ENCODE measurements at places on chromosomes 2 and 18.
A peak's percentile ranks its signal among the peaks of the same experiment; 100 is the strongest.

- DNase-seq: no peak
Observed at GRCh38 chr2:174603280-174603679, 5.7 kb upstream of the WIPF1 start.

GRCh38 chr2:239358062-239358754, 42.6 kb downstream of the HDAC4 start:
- DNase-seq: no peak

GRCh38 chr2:111219285-111219684, 98.6 kb downstream of the BCL2L11 start:
- DNase-seq: no peak

DNA sequence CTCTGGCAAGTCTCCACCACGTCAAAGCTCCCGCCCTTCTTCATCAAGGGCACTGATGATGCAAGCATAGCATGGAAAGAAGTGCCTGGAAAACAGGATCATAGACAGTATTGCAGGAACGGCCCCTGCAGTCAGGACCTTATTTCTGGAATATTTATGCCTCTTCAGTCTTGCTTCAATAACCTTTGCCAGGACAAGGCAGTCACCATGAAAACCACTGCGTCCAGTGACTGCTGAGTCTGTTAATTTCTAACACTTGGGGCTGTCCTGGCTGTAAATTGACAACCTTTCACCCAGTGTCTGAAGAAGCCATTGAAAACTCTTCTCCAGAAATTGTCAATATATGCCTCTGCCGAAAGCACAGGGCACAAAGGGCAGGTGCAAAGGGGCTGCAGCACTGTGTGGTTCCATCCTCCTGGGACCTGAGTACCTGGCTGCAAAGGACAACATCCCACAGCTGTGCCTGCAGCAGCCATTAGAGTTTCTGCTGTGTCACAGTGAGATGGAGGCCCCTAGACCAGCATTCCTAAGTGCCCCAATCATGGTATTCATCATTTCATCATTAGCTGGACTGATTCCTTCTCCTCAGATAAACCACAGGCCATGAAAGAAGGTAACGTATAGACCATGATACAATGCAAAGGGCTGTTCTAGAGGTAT, 819.6 kb downstream of the RNF144A start:
- peak; percentile 54 for DNase-seq

GRCh38 chr2:191738667-191739066, 60.7 kb downstream of the NABP1 start:
- DNase-seq: no peak

DNA sequence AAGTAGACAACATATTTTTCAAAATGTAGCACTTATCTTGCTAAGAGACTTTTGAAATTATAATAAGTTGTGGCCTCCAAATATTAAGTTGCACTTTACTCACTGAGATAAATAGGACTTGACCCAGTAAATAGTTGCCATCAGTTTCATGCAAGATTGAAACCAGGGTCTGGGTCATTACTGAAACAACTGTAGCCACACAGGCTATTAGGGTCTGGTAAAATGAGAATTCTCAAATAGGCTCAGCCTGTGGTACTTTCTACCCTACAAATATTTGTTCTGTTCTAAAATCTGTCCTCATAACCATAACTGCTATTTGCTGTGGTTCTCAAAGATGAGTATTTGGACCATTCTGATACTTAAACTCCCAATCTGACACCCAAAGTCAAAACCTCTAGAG, 115.4 kb upstream of the STK17B start:
- DNase-seq: no peak

DNA sequence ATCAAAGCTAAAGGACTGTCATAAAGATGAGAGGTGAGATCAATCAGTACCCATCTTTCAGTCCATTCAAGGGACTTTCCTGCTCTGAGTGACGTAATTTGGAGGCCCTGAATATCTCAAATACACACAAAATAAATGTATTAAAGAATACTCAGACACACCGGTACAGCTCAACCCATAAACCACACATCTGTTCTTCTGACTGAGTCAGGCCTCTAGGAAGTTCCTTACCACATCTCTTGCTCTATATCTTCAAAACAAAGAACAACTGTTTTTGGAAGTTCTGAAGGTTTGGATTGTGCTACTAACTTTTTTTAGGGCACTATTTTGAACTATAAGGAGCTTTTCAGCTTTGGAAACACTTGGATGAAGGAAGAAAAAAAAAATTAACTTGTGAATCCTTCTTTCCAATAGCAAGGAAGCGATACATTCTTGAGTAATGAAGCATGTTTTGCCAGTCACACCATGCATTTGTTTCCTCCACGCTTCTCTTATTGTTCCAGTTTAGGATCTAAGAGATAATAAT, 866.5 kb upstream of the VRK2 start:
- peak; percentile 23 for DNase-seq

Measured in RCC 7860 (cell line).